ENCODE measurements at places on chromosomes 7 and 10.

DNA sequence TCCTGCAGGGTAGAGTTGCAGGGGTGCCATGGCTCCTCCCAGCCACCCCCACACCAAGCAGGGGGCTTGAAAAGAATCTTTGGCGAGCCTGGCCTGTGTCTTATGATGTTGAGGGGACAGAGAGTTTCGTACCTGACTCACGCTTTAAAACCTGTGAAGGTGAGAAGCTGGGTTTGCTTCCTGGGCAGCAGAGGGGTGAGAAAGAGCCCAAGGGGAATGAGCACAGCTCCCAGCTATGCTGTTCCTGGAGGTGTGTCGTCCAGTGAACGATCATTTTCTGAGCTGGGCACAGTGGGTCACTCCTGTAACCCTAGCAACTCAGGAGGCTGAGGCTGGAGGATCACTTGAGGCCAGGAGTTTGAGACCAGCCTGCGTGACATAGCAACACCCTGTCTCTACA lies 13.5 kb upstream of the ADRB1 start:
- DNase-seq = no peak

DNA sequence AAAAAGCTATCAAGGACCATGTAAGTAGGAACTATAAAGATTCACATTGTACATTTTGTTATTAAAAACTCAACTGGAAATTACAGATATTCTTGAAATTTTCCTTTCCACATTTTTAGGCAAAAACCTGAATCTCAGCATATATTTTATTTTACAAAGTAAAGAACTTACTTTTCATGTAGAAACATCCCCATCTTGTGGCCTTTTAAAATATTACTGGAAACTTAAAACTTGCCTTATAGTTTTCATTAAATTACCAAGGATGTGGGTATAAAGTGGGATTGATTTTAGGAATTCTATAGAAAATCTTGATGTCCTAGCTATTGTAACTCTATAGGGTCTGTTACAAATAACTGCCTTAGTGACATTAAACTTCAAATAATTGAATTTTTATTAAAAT lies 10.6 kb downstream of the DBF4 start:
- no peak for DNase-seq

DNA sequence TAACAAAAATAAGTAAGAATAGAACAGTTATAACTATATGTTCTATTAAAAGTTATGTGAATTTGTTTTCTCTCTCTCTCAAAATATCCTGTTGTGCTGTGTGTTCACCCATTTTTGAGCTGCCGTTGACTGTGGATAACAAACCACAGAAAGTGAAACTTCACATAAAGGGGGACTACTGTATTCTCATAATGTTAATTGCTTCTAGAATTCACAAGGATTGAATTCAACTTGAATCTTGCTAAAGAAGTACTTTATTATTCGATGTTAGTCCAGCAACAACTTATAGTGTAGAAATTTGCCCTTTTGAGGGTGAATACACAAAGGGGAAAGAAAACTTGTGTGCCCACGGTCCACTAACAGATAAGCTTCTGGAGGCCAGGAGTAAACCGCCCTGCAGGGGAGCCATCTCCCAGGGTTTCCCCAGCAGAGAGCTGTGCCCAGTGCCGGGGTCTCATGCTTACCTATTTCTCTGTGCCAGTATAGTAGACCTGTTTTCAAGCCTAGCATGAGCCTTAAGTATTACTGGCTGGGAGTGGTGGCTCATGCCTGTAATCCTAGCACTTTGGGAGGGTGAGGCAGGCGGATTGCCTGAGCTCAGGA lies 87.1 kb downstream of the KAT6B start:
- no peak for DNase-seq

DNA sequence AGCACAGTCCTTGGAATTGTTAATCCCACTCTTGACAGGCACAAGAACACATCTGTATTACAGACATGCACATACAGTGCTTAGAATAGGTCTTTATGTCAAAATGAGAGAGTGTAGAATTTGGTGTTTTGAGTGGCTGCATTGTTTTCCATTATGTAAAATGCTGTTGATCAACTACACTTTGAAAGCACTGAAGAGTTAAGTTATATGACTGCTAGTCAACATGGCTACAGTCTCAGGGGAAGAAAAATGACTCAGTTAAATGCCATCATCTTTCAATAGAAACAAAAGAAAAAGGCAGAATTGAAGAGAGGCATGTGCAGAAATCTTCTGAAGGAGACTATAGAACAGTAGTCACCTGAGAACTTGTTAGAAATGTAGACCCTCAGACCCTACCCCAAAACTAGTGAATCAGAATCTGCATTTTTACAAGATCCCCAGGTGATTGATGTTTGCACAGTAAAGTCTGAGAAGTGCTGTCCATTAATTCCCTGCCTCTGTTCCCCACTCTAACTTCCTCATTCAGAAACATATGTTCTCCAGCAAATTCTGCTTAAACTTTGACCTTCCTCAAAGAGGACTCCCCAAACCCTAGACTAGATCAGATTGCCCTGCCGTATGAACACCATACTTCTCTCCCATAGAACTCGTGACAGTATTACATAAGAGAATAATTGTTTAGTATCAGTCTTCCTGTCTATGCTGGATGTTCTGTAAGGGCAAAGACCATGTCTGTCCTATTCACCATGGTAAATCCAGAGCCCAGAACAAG lies 16.0 kb downstream of the SND1 start:
- DNase-seq = no peak

DNA sequence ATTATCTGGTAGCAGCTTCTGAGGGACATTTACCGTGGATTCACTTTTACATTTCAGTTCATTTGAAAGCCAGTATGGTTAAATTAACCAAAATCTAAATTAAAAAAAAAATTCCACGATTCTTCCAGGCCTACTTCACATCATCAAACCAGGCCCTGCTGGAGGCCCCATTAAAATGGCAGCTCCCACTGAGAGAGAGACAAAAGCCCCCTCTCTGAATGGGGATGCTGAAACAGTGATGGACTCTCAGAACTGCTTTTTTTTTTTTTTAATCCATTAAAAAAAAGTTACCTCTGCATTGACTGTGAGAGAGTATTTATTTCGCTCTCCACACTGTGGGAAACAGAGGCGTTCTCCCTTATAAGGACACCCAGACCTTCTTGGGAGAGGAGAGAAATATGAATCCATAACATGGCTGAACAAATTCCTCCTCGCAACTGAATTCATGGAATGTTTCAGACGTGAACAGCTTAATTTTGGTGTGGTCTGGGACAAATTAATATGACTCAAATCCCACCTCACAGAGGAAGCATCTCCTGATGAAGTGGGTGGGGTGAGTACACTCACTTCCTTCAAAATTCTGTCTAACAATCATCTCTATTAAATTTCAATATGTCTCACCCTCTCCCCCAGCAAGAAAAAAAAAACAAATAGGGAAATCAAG lies 73.5 kb downstream of the SAMD9 start:
- no peak for DNase-seq

DNA sequence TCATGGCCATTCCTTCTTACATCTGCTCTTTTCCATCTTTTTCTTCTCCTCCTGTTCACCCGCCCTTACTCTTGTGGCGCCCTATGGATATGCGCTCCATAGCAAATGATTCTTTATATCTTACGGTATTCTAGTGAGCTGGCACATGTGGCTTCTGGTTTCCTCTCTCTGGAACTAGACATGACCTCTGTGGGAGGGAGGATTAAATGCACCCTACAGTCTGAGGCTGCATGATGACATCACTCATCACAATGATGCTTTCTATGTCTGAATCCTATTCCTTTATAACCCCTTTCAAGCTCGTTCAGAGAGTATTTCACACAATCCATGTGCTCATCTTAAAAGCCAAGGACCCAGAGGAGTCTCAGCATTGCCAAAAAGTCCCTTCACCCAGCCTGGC lies 153.3 kb downstream of the EGFR start:
- DNase-seq = no peak

DNA sequence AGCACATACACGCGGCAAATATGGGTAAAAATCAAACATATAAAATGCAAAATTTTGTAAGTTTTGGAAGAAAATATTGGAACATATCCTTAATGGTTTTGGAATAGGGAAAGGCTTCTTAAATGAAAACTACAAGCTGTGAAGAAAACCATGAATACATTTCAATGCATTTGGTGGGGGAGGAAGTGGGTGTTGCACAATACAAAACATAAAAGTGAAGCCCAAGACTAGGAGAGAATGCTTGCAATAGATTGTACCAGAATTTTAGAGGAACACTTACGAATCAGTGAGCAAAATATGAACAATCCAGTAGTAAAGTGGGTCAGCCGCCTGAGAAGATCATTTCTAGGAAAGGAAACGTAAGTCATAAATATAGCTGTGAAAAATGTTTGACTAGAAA lies 322.6 kb upstream of the MKI67 start:
- DNase-seq = no peak

- DNase-seq = no peak
Observed at GRCh38 chr7:95491634-95492314, 6.0 kb downstream of the ASB4 start.

- no peak for DNase-seq
Observed at GRCh38 chr10:121880895-121881294, 46.9 kb downstream of the ATE1 start.

Data from nucleus accumbens (tissue), 56 donors.